ENCODE measurements at places on chromosomes 11 and 22.

DNA sequence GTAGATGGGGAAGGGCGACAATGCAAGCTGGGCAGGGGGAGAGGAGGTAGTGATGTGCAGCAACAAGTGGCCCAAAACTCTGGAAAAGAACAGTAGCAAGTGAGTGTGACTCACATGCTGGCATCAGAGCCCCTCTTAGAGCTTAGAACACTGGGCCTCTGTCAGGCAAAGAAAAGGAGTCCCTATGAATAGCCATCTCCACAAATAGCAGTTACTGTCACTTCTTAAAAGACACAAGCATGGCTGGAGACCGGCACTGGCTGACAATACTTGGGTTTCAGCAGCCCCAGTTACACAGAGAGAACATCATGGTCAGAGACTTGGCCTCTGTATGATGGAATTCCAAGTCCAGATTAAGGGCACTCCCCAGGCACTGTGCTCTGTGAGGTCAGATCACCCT is 58.2 kb downstream of the PRCP start:
- no peak for DNase-seq

DNA sequence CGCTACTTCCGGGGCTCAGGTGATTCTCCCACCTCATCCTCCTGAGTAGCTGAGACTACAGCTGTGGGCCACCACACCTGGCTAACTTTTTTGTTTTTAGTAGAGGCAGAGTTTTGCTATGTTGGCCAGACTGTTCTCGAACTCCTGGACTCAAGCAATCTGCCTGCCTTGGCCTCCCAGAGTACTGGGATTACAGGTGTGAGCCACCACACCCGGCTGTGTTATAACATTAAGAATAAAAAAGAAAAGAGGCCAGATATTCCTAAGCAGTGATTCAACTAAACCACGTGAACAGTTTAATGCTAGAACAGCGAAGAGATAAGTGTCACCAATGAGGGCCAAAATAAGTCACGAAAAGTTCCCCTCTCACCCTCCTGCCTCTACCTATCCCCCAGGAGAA is 3.7 kb downstream of the PRDM10 start:
- no peak for DNase-seq

- no peak for DNase-seq
Measured at GRCh38 chr22:43749473-43749872, 62.6 kb downstream of the EFCAB6 start.

DNA sequence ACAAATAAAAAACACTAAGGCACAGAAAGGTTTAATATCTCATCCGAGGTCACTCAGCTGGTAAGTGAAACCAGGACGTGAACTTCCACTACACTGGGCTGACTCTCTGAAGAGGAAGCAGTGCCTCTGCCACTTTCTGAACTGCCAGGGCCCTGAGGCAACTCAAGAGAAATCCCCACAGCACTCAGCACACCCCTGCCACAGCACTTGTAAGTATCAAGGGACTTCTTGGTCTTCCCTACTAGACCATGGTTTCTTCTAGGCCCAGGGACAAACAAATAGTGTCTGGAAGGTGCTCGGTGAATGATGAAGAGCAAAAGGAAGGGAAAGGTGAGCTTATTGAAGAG is 49.7 kb downstream of the RPL27A start:
- no peak for DNase-seq

DNA sequence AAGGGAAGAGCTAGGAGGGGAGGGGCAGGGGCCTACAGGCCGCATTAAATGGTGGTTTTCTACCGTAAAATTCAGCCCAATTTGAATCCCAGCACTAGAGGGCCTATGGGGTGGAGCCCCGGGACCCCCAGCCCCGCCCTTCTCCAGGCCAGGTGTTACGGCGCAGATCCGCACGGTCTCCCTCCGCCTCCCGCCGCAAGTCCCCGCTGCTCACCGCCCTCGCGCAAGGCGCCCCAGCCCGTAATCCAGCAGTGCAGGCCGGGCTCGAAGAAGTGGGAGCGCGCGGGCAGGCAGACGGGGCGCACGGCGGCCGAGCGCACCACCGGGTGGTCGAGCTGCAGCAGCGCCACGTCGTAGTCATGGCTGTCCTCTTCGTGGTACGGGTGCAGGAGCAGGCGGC is 17.3 kb downstream of the KCTD17 start:
- DNase-seq: no peak
